Ureter (tissue), 1 donor: ENCODE measurements at places on chromosomes 7 and 10.

DNA sequence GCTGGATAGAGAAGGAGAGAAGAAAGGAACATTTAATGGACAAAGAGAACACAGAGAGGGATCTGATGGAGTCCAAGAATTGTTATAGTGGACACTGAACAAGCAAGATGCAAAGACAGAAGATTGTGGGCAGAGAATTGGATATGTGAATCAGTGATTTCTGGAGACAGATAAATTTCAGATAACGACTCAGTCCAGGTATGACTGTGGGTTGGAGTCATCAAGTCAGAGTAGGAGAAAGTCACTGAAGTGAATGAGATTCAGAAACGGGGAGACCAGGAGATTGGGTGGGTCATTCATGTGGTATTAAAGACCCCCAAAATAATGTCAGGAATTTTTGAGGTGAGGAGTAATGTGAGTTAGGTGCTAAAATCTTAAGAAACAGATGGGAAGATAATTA is 23.0 kb downstream of the ASB4 start:
- no peak for DNase-seq

- DNase-seq, result no peak
Observed at GRCh38 chr7:137996386-137996851, 5.5 kb downstream of the CREB3L2 start.

DNA sequence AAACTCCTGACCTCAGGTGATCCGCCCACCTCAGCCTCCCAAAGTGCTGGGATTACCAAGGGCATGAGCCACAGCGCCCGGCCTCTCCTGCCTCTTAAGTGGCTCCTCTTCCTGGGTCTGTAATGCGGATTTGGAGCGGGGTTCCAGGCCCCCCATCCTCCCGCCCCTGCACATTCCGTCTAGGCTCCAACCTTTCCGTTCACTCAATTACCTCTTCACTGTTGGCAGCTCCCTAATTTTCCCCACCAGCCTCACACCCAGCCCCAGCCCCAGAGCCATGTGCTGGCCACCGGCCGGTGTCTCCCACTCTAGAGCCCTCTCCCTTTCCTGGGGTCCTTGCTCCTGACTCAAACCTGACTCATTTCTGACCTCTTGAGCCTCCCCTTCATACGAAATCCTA is 16.6 kb downstream of the ASB13 start:
- no peak for DNase-seq

GRCh38 chr7:121138262-121138933 is 149.9 kb downstream of the CPED1 start:
- no peak for DNase-seq

- no peak for DNase-seq
Observed at GRCh38 chr10:109998513-109998912, 9.3 kb upstream of the ADD3 start.

DNA sequence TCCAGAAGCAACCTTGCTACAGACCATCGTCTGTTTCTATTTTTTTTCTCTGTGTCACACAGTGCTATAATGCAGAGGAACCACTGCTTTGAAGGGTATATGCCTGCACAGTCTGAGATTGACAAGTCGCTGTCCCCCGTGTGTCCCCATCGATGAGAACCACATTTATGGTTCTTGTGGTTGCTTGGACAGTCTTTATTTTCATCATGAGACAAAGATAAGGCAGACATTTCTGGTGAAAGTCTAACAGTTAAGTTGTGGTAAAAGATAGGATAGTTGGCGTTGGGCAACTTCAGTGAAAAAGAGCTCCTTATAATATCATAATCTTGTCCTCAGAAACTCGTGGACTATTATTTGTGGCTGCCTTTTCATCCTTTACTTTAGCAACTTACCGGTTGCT is 6.3 kb upstream of the AKR1E2 start:
- DNase-seq, result no peak

DNA sequence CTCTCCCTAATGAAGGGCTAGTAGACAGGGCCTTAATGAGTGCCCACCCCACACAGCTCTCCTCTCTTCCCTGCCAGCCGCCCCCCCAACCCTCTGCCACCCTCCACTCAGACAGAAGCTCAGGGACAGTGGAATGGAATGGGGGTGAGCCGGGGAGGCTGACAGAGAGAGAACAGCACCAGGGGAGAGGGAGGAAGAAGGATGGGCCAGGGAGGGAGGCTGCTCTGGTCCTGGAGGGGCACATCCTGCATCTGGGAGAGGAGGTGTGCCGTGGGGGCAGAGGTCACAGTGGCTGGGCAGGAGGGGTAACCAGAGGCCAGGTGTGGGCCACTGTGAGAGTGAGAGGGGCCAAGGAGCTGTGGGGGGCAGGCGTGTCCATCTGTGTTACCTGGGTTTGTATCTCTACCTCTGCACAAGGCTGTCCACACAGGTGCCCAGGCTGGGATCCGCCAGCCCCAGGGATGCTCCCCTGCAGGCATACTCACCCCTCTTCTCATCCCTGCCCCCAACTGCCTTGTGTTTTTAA is 2.4 kb downstream of the NYAP1 start:
- no peak for DNase-seq

DNA sequence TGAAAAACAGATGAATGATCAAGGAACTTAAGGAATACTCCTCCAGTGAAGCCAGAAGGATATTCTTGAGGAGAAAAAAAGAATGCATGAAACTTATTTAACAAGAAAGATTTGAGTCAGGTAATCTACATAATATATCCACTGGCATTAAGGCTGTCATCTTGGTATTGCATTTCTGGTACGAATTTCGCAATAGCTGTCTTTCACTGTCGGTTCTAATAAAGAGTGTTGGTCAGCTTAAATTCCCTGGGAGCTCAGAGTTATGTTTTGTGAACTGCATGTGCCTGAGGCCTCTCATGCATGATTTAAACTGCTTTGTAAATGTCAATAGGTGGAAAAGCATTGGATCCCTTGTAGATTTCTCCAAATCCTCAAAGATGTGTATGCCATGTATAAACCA is 565.3 kb upstream of the GALNT17 start:
- DNase-seq, result no peak
